CD4-positive, alpha-beta T cell treated with Interleukin-2 at 100 ng/mL for 4 hours (primary cell): ENCODE measurements at places on chromosomes 12 and 14.

- no peak for DNase-seq
These were observed 21.5 kb downstream of the USP44 start for GRCh38 chr12:95529693-95530225.

- DNase-seq: no peak
These were observed 5.8 kb upstream of the NRXN3 start for GRCh38 chr14:78164226-78164853.

- no peak for DNase-seq
These were observed 7.6 kb upstream of the CDC42BPB start for GRCh38 chr14:103064978-103065377.

DNA sequence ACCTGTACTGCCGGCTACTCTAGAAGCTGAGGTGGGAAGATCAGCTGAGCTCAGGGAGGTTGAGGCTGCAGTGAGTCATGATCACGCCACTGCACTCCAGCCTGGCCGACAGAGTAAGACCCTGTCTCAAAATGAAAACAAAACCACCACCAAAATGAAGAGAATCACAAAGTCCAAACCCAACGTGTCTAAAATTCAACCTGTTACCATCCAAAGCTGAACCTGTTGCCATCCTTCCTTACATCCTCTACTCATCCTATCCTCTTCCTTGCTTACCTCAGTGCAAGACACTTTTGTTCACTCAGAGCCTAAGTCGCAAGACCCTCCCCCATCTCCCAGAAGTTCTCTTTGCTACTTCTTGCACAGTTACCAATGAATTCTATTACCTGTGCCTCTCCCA, 299.7 kb downstream of the ATP23 start:
- no peak for DNase-seq

GRCh38 chr14:32428875-32429274, 99.8 kb downstream of the AKAP6 start:
- no peak for DNase-seq
